ENCODE measurements at places on chromosomes 16 and 17. TPM values are rescaled to one million over a fixed set of nuclear protein-coding genes. Genes with fewer than 3 reads are reported as not detected.

The SEPTIN12 gene
- total RNA-seq = not detected

The SLC38A8 gene
- total RNA-seq = not detected

The CCL4L2 gene
- not detected for total RNA-seq

The SRSF1 gene
- 284 TPM for total RNA-seq

The MPP2 gene
- total RNA-seq = 1.1 TPM

The KRTAP2-1 gene
- total RNA-seq = not detected

The MSI2 gene
- 109 TPM for total RNA-seq

Data from activated naive CD4-positive, alpha-beta T cell treated with anti-CD3 and anti-CD28 coated beads, Interleukin-2, amount 10 ng/mL, durations not matched to agents 5 hours and 36 hours (primary cell).